ENCODE measurements at places on chromosomes 2 and 18.
A peak's percentile ranks its signal among the peaks of the same experiment; 100 is the strongest.

DNA sequence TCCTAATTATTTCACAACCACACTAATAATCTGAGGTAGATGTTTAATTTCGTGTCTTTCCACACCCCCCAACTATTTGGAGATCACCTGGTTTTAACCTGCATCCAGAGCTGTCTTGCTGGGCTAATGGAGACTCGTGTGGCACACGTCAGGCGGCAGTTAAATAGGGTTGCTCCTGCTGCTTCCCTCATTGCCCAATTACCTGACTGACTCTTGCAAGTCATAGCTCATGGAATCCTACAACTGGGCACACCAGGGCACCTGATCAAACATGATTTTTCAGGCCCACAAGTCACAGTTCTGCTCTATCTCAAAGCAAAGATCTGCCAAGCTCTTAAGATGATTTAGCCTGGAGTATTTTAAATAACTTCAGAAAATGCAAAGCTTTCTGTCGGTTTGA, 1430.4 kb upstream of the ACVR2A start:
- DNase-seq, result no peak

GRCh38 chr18:47334966-47335365, 83.5 kb upstream of the SKOR2 start:
- DNase-seq, result no peak

- DNase-seq, result no peak
Observed at GRCh38 chr2:33134791-33135560, 188.2 kb downstream of the LTBP1 start.

DNA sequence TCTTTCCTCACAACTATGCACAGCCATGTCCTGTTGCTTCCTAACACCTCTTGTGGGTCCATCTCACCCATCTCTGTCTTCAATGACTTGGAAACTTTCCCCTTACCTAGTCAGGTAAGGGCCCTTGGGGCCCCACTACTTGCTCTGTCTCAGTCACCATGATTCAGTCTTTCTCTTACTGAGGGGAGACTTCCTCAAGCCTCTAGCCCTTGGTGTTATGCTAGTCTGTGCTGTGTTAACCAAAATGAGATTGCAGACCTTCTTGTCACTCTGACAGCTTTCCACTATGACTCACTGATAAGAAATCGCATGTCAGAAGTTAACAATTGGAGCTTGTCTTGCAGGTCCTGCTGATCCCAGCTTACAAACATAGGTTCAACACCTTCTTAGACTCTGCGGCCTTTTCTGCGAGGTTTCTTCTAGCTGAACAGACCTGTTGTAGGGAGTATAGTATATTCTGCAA, 65.3 kb downstream of the WDR75 start:
- DNase-seq, result peak; percentile 26

GRCh38 chr2:152335016-152335725, at the start of gene FMNL2:
TSS of gene FMNL2 (plus strand) at chr2:152335174.
- no peak for DNase-seq

DNA sequence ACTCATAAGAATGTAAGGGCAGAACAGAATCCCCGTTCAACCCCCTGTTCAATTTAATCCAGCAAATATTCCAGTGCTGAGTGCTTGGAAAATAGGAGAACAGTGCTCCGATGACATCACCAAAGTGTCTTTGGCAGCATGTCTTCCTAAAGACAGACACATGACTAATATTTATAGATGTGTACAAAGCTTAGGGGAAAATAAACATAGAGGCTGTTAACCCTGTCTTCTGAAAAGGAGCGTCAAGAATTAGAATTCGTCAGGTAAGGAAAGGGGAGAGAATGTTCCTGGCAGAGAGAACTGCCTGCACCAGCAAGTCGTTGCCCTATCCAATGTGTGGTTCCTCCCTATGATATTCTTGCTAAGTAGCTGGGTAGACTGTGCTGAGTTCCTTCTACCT, 72.7 kb downstream of the PLB1 start:
- no peak for DNase-seq

GRCh38 chr2:204343685-204344084, 201.6 kb upstream of the PARD3B start:
- no peak for DNase-seq

DNA sequence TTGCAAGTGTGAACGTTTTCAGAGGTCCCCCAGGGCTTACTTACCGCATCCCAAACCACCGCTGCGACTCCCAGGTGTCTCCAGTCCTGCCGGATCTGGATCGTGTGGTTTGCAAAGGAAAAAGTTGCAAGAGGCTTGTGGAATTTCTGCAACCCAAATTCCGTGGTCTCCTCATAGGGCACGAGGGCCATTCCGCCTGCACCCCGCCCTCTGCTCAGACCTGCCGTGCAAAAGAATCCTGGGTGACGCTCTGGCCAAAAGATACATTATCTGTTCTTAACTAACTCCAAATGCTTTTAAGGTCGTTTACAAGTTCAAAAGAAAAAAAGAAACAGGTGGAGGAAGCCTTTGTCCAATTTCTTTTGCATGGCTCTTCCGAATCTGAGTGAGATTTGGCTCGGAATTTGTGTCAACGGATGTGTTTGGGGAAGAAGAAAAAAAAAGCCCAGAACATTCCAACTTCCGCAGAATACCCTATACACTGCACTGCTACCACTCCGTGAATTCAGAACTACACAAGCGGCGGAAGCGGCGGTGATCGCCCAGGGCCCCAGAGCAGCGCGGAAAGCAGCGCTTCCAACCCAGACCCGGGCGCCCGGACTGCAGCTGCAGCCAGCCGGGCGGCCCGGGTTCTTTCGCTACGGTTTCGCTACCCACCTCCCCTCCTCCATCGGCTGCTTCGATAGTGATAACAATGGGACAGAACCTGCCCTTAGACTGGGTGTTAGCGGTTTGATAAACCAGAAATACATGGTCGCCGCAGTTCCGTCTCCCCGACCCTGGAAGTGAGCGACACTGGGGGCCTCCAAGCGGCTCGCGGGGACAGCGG, 795 bp downstream of the METTL21A start:
- DNase-seq, result peak; percentile 38

DNA sequence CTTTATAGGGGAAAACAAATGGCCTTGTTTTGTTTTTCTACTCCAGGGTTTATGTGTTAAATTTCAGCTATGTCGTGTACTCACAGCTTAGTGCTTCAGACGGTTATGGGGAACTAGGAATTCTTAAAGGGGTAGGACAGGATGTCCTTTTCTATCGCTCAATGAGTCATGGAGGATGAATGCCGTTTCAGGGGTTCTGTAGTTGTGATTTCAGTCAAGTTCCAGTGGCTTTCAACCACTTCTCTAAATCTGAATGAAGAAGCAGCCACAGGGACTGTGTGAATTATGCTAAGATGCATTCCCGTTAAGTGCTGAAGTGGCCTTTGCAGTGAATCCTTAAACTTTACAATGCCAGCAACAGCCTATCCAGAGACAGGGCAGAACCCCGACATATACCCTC, 1231.7 kb upstream of the ZEB2 start:
- no peak for DNase-seq

DNA sequence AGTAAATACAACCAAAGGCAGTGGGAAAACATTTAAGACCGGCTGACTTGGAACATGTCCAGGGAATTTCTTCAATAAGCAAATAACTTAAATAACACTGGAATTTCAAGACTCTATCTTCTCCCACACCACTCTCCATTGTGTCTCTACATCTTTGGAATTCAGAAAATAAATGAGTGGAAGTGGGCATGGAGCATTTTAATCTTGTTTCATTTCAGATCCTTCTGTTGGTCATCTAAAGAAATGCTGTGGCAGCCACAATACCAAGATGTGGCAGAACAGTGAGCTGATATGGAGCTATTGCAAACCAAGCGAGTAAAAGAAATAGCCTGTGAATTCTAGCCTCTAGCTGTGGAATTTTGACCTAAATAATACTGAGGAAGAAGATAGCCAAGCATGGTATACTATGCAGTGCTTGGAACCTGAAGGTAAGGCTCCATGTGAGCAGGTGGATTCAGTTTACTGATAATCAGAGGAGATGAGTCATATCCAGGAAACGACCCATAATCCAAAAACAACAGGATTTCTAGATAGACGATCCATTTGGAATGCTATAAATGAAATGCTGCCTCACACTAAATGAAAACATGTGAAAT, 157.1 kb upstream of the SCN7A start:
- DNase-seq, result no peak

Data from hematopoietic multipotent progenitor cell treated with erythropoietin and hydrocortisone succinate and interleukin-3 and kit ligand, for 17 days (in vitro differentiated cells).